ENCODE measurements at places on chromosomes 11 and 22.

DNA sequence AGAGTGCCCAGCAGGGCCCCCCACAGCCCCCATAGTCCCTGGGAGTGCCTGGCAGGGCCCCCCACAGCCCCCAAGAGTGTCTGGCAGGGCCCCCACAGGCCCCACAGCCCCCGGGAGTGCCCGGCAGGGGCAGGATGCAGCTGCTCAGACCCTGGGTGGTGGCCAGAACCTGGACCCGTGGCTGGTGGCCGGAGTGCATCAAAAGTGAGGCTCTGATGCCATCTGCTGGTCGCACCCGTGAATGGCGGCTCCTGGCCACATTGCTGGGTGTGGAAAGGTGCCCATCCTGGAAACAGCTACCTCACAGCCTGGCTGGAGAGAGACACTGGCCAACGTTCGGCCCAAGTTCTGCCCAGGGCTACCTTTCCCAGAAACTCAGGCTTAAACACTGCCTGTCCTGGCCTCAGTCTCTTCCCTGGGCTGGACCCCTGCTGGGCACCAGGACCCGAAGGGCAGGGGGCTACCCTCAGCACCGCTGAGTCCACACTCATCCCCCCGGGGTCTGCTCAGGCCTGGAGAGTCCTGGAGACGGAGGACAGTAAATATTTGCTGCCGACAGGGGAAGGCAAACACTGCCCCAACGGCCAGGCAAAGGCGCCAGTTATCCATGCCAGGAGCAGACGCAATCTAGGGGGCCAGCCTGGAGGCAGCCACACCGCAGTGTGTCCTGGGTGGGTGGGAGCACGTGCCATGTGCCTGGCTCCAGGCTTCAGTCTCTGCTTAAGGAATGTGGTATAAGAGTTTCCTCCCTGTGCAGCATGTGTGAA is 4.4 kb downstream of the INS start:
- peak; percentile 81 for DNase-seq

DNA sequence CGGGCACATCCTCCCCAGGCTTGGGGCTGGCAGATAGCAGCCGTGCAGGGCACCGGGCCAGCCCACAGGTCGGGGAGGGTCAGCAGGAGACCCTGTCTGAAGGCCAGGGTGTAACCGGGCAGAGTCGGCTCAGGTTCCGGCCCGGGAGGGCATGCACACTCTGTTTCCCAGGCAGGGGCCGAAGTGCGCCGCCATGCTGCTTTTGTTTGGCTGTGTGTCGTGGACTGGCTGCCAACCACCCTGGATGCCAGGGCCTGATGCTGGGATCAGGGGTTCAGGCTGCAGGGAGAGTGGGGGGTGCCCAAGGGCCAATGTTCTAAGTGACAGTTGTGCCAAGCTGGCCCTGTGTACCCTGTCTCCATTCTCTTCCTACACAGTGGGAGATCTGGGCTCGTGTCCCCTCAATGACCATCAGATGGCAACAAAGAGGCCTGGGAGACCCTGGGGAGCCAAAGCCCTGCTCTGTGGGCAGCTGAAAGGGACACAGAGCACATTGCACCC is 120.9 kb upstream of the B3GAT1 start:
- DNase-seq = peak; percentile 17

DNA sequence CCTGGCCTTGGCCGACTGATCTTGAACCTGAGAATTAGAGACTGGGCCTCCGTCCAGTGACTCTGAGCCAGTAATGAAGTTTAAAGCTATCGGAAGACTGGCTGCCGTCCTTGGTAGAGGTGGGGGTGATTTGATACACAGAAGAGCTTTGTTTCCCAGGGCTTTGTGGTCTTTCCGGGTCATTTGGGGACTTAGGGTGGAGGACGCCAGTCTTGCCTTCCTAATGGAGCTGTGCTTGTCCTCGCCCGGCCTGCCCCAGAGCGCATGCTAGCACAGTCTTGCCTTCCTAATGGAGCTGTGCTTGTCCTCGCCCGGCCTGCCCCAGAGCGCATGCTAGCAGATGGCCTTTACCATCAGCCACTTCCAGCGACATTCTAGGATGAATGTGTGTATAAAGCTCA is 65.8 kb downstream of the ST3GAL4 start:
- DNase-seq = no peak

GRCh38 chr11:26297189-26297975 is 34.5 kb upstream of the ANO3 start:
- DNase-seq = no peak

- DNase-seq = no peak
Observed at GRCh38 chr22:42719656-42720262, 911 bp downstream of the A4GALT start.

DNA sequence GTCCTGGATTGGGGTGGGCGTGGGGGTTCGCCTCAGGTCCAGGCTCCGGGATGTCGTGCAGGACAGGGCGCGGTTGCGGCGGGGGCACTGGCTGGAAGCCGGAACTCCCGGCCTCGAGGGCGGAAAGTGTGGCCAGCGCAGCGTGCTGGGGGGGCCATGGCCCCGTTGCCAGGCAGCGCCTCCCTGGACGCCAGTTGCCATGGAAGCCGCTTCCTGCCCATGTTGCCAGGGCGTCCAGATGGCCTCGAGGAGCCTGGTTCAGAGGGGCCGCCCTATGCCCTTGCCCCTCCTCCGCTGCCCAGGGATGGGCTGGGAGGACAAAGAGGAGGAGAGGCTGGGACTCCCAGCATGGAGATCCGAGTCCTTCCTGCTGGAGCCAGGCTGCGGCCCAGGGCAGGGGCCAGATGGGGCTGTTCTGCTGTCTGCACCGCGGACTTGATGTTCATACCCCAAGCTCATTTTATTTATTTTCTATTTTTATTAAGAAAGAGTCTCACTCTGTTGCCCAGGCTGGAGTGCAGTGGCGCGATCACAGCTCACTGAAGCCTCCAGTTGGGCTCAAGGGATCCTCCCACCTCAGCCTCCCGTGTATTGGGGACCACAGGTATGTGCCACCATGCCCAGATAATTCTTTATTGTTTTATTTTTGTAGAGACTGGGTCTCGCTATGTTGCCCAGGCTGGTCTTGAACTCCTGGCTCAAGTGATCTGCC is 4.6 kb upstream of the CCDC188 start:
- DNase-seq = no peak

DNA sequence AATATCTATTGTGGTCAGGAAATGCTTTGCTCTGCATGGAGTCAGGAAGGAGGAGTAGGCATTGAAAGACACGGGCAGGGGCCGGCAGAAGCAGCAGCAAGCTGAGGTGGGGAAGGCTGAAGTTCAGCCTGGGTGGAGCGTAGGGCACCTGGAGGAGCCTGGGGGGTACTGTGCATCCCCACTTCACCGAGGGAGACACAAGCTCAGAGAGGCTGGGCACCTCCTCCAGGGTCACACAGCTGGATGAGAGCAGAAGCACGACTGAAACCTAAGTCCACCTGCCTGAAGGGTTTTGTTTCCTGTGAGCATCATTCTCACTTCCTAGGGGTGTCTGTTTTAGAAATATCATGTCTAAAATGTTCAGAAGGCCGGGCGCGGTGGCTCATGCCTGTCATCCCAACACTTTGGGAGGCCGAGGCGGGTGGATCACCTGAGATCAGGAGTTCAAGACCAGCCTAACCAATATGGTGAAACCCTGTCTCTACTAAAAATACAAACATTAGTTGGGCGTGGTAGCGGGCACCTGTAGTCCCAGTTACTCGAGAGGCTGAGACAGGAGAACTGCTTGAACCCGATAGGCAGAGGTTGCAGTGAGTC is 138.3 kb downstream of the MPPED1 start:
- DNase-seq = peak; percentile 29

DNA sequence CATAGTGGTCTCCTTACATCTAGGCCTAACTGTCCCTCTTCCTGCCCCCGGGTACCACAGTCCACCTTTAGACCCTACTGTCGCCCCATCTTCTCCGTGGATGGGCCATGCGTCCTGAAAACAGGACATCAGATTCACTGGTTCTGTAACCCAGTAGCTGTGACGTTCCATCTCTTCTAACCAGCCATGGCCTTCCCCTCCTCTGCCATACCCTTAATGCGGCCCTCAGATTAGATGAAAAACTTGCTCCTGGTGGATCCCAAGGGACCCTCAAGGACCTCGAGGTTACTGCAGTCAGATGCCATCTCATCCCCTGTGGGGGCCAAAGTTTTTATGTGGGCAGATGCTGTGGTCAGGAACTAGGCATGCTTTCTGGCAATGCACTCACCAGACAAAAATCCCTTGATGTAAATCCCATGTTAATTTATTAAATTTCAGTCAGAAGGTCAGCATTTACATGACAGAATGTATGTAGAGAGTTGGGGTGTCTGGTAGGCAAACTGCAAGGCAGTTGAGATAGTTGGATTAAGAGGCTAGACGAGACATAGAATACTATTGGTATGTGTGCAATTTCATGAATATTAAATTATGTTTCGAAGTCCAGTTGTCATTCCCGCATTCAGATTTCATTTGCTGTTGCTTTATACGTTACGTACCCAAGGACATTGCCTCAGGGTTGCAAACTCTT is 64.3 kb downstream of the WNT11 start:
- no peak for DNase-seq

GRCh38 chr11:116539836-116540418 is 232.9 kb downstream of the BUD13 start:
- no peak for DNase-seq

Measured in H9 (cell line).